ENCODE measurements at places on chromosomes 12 and 14.

DNA sequence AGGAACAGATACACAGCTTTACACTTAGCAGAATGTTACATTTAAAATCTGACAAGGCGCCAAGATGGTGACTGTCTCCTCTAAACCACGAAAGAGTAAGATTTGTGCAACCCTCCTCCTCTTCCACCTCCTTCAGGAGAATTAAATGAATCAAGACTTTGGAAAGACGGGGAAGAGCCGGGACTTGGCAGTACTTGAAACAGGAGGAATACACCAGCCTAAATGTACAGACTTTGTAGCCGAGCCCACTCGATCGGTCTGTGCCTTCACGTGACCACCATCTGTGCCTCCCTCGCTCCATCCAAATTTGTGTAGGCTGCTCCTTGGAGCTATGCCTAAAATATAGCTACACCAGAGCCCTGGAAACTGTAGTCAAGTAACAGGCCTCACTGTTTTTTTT lies 38.3 kb downstream of the SSPN start:
- DNase-seq: no peak

DNA sequence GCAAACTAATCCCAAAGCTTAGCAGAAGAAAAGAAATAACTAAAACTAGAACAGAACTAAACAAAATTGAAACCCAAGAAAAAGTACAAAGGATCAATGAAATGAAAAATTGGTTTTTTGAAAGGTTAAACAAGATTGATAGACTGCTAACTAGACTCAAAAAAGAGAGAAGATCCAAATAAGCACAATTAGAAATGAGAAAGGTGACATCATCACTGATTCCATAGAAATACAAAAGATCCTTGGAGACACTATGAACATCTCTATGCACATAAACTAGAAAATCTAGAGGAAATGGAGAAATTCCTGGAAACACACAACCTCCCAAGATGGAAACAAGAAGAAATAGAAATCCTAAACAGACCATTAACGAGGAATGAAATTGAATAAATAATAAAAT lies 47.1 kb upstream of the SLC38A2 start:
- no peak for DNase-seq

DNA sequence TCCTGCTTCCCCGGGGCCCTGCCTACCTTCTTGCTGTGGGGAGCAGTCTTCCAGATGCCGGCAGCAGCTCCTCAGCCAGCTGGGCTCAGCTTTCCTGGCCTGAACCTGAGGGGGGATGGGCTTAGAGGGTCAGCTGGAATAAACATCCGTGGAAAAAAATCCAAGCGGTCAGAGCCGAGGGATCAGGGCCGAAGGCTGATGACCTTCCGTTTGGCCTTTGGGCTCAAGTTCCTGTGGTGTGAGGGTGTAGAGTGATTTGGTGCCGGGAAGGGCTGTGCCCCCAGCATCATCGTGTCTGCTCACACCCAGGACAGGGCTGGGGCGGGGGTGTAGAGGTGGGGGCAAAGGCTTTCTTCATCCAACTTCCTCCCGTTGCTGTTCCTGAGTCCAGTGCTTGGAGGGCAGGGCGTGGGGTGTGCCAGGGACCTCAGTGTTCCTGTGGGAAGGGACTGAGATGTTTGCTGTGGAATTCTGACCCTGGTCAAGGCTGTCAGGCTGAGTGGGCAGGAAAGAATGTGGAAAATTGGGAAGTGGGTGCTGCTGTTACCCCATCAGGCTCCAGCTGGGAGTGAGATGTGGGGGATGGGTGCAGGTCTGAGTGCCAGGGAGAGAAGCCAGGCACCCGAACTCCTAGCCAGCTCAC lies 2.6 kb downstream of the SMIM41 start:
- DNase-seq: no peak

DNA sequence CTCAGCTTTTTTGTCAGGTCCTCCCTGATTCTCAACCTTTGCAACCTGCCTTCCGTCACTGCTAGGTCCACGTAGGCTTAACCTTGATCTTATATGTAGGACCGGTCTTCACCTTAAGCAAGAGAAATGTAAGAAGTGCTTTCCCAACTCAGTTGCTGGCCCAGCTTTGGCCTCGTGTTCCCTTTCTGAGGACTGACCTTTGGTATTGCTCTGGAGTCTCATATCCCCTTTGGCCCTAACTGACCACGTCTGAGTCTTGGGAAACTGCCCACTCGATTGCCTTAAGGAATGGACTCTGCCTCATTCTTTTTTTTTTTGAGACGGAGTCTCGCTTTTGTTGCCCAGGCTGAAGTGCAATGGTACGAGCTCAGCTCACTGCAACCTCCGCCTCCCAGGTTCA lies 8.0 kb downstream of the ACOT6 start:
- no peak for DNase-seq

DNA sequence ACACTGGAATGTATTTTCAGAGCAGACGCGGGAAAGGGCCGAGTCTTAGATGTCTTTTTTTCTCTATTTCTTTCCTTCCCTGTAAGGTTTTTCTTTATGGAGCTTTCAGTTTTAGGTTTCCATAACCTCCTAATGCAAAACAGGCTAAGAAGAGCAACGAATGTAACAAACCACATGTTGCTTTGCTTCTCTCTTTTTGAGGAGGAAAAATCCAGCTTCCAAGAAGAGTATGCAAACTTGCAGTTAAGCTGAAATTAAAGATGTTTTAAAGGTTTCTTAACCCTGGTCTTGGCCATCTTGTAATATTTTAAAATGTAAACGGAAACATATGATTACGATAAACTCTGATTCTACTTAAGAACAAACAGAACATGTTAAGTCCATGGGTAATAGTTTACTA lies 86.9 kb downstream of the PRICKLE1 start:
- DNase-seq: no peak

- no peak for DNase-seq
Observed at GRCh38 chr12:92079054-92079385, 66.6 kb downstream of the BTG1 start.

DNA sequence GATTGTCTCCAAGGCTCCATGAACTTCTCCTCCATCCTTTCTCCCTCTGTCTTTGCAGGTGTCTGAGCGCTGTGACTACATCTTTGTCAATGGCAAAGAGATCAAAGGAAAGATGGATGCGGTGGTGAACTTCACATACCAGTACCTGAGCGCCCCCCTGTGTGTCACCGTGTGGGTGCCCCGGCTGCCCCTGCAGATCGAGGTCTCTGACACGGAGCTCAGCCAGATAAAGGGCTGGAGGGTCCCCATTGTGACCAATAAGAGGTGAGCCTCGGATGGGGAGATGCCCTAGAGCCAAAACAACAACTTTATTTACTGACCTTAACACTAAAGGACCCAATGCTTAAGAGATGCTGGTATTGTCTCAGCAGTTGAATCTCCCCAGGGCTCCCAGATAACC lies 130.0 kb downstream of the SLC15A4 start:
- DNase-seq: no peak

GRCh38 chr12:79098530-79098929 lies 234.0 kb downstream of the SYT1 start:
- DNase-seq: no peak

DNA sequence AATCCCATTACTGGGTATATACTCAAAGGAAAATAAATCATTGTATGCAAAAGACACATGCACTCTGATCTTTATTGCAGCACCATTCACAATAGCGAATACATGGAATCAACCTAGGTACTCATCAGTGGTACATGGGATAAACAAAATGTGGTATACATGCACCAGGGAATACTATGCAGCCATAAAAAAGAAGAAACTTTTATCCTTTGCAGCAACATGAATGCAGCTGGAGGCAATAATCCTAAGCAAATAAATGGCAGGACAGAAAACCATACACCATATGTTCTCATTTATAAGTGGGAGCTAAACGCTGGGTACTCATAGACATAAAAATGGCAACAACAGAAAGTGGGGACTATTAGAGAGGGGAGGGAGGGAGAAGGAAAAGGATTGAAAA lies 15.9 kb downstream of the ERGIC2 start:
- DNase-seq: no peak

DNA sequence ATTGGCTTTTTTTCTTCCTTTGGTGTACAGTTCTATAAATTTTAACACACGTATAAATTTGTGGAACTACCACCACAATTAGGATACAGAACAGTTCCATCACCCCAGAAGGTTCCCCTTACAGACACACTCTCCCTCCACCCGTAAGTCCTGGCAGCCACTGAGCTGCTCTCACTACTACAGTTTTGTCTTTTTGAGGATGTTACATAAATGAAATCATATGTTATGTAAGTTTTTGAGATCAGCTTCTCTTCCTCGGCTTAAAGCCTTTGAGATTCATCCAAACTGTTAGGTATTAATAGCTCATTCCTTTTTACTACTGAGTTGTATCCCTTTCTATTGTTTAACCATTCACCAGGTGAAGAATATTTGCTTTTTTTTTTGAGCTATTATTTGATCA lies 74.3 kb upstream of the SLC24A4 start:
- DNase-seq: no peak

DNA sequence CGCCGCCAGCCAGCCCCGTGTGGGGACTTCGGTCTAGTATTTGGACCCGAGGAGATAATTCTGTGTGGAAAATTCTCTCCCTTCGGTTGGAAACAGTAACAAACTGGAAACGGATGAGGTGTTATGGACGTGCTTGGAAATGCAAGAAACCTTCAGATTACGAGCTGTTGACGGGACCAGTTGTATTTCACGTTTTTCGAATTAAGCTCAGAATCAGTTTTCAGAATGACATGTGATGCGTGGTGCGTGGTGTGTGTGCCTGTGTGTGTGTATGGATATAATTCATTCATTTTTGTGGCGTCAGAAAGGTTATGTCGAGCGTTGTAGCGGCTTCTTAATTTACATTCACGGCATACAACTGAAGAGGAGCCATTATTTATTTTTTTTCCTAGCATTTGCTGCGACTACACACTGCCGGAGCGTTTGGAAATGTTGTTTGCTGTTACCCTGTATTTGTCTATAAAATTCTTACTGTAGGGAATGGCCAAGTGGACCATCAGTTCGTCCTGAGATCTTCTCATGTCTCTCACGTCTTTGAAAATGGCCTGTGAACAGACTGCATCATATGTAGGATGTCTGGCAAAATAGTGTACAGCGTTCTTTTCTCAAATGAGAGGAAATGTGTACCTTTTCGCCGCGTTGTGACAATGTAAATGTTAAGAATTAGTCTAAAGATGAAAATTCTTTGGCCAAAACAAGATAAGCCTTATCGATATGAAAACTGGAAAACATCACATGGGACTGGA lies 1.3 kb downstream of the TRAF3 start:
- DNase-seq: no peak

DNA sequence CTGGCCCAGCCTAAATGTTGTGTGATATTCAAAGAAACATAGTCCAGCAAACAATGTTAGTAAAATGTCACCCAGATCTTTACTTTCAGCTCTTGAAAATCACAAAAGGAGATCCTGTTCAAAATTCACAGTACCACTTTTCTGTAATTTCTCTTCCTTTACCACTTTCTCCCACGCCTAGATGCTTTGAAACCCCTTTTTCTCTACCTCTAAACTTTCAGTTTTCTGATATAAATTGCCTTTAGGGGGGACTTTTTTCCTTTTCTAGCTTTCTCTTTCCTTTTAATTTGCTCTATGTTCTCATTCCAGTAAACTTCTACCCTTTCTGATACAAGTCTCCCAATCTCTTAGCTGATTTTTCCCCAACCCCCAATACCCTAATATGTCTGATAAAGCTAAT lies 101.8 kb downstream of the LMO3 start:
- DNase-seq: no peak

DNA sequence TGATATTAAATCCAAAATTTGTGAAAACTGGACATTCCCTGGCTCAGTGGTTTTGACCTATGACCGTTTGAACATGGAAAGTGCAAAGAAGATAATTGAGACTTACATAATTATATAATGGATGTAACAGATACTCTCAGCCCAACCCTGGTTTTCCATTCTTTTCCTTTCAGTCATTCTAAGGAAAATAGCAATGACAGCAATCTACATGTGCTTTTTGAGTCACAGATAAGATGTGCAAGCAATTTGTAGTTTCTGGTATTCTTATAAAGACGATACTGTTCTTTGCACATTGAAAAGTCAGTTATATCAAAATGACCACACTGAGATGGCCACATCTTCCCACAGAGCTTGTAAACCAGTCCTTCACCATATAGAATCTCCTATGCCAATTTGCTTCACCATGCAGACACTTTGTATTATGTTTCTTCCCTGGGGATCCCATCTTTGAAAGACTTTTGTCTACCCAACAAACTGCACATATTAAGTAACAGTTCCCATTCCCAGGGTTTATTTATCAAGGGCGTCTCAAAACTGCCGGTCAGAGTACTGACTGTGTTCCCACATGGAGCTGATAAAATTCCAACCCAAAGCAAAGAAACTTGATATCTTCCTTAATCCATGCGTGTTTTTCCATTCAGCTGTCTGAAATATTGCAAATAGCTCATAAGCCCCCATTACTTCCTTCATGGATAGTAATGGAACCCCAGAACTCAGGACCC lies 34.8 kb downstream of the PLXNC1 start:
- DNase-seq: no peak

GRCh38 chr12:1457901-1458300 lies 136.5 kb downstream of the FBXL14 start:
- DNase-seq: no peak

GRCh38 chr14:100076133-100076532 lies 10.9 kb downstream of the EVL start:
- no peak for DNase-seq

GRCh38 chr12:127479256-127479655 lies 787.7 kb upstream of the TMEM132C start:
- DNase-seq: no peak

DNA sequence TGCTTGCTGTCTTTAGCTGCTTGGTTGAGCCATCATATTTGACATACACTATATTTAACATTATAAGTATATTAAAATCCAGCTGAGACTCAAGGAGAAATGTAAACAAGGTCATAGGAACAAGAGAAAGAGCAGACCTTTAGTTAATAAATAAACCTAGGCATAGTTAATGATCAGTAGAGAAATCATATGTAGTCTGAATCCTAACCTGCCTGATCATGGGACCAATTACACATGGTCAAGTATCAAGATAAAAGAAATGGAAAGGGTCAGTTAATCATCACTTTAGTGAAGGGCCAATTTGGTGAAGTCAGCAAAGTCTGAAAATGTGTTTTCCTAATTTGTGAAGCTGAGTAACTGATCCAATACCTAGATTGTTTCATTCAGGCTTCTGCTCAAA lies 7.5 kb downstream of the RNF212B start:
- no peak for DNase-seq

DNA sequence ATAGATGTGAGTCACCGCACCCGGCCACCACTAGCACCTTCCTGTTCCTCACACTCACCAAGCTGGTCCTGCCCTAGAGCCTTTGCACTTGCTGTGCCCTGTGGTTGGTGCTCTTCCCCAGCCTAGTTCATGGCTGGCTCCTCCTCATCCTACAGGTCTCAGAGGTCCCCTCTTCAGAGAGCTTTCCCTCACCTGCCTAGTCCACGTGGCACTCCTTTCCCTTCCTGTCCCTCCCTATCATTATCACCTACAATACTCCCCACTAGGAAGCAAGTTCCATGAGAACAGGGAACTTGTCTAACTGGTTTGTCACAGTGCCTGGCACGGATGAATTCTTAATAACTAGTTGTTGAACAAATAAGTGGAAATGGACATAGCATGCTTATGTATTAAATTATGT lies 24.0 kb upstream of the TMED10 start:
- no peak for DNase-seq

Measured in retinal pigment epithelial cell (primary cell).